HS-5 (cell line): ENCODE measurements at places on chromosomes 7 and 10.
A peak's percentile ranks its signal among the peaks of the same experiment; 100 is the strongest.

- no peak for DNase-seq
Observed at GRCh38 chr7:148581624-148582023, 8.9 kb upstream of the C7orf33 start.

DNA sequence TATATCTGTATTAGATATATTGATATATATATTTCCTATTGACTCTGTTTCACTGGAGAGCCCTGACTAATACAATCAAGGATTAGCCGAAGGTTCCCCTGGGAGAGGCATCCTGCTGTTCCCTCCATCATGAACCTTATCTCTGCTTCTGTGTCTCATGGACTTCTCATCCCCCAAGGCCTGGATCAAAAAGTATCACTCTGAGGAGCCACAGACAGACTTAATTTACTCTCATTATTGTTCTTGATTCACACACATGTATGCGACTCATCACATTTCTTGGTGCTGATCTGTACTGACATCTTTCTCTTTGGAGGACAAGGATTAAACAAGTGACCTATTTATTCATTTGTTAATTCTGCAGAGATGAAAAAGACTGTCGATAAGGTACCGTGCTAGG, 550.2 kb downstream of the KCNMA1 start:
- DNase-seq, result peak; percentile 2

- DNase-seq, result no peak
Observed at GRCh38 chr10:10045765-10046028, 972.0 kb upstream of the CELF2 start.

GRCh38 chr7:38825721-38826440, 83.1 kb downstream of the VPS41 start:
- no peak for DNase-seq

DNA sequence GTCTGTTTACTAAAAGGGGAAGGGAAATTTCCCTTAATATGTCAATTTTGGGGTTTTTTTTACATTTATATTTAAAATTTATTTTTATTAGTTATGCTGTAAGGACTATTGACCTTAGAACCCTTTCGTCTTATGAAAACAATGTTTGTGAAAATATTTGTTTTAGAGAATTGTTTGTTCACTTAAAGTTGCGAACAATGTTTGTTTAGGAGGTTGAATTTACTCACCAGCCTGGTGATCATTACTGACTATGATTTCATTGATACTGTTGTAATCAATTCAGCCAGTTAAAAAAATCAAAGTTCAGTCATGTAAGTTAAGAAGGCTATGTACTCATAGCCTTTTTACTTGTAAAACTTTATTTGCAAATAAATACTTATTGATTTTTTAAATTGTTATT, 27.4 kb upstream of the TSPAN13 start:
- DNase-seq, result no peak

- DNase-seq, result no peak
Observed at GRCh38 chr7:30705596-30705995, 23.3 kb upstream of the CRHR2 start.

GRCh38 chr7:129341212-129341611, 93.0 kb upstream of the STRIP2 start:
- DNase-seq, result no peak

DNA sequence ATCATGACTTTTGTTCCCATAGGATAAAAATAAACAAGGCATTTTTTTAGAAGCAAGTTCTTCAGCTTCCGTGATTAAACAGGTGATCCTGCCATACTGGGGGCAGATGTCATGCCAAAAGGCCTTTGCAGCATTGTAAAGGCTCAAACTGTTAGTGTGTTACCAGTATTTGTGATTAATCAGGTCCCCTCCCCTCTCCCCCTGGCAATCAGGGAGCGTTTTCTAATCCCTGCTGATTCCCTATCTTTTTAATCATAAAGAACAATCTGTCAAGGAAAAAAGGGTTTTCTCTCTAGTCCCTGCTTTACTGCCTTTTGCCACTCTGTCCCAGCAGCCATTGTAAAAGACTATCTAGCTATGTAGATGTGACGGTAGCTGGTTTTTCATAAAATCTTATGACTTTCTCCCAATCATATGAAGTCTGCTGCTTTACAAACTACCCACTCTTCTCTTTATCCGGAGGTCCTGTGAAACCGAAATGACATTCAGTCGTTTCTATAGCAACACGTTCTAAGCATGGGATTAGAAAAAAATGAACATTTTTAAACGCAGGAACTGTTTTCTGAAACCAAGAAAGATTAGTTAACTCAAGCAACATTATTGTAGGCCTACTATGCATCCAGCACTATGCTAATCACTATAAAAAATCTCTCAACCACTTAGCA, 210.9 kb downstream of the RNLS start:
- DNase-seq, result no peak

- no peak for DNase-seq
Observed at GRCh38 chr10:123584419-123584775, 81.8 kb upstream of the GPR26 start.

GRCh38 chr7:29468196-29468595, 95.4 kb upstream of the PRR15 start:
- no peak for DNase-seq

GRCh38 chr10:127279334-127279774, 83.0 kb upstream of the INSYN2A start:
- DNase-seq, result no peak
